ENCODE measurements at places on chromosomes 4 and X.

DNA sequence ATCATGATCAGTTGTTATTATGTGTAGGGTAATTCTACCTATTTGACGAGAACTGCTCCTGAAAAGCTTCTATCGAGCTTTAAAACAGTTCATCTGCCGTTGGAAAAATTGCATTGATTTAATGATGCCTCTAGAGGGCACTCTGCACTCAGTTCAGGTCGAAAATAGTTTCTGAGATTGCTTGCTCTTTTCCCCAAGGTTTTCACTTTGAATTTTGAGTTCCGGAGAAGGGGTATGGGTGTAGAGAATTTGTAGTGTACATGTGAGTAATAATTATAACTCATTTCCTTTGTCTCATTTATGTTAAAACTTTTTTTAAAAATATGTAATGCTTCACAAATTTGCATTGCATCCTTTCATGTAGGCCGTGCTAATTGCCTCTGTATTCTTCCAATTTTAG lies 28.4 kb upstream of the TNIP3 start:
- DNase-seq, result peak; percentile 39

DNA sequence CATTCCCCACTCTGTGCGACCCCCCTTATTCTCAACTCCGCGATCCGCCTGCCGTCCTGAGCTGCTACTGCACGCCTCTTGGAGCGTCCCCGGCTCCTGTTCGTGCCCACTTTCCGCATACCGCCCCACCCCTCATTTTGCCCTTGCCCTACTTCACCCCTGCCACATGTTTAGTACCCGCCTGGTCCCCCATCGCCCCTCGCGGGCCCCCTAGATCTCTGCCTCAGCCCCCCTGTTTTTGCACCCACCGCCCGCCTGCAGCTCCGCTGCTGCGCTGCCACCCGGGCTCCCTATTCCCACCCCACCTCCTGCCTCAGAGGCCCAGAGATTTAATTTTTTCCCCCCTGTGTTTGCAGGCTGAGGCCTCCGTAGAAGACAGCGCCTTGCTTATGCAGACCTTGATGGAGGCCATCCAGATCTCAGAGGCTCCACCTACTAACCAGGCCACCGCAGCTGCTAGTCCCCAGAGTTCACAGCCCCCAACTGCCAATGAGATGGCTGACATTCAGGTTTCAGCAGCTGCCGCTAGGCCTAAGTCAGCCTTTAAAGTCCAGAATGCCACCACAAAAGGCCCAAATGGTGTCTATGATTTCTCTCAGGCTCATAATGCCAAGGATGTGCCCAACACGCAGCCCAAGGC lies 1.4 kb downstream of the MAGED1 start:
- DNase-seq, result peak; percentile 32

DNA sequence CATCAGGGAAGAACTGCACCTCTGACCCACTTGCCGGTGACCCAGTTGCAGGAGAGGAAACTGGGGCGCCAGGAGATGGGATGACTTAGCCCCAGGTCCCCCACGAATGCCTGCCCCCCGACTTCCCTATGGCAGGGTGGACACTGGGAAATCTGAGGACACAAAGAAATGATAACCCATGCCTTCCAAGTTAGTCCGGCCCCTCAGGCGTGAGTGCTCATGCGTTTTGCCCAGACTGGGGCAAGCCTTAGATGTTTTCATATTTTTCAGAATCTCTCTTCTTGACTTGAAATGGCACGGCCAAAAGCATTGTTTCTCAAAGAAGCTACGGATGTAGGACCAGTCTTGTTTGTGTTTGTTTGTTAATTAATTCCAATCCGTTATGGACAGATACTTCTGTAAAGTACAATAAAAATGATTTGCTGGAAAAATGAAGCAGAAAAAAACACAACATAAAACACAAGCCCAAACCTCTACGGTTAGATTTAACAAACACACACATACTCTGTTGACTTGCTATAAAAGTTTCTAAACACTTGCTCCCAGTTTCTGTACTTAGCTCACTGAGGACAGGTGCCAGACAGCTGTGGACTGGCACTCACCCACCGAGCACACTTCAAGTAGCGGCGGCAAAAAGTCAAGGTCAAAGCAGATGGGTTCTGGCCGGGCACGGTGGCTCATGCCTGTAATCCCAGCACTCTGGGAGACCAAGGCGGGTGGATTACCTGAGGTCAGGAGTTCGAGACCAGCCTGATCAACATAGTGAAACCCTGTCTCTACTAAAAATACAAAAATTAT lies 341.5 kb downstream of the BCOR start:
- peak; percentile 10 for DNase-seq

GRCh38 chr4:166279261-166279660 lies 406.2 kb downstream of the TLL1 start:
- no peak for DNase-seq

- no peak for DNase-seq
Observed at GRCh38 chr4:148068065-148068911, 336.4 kb downstream of the ARHGAP10 start.

DNA sequence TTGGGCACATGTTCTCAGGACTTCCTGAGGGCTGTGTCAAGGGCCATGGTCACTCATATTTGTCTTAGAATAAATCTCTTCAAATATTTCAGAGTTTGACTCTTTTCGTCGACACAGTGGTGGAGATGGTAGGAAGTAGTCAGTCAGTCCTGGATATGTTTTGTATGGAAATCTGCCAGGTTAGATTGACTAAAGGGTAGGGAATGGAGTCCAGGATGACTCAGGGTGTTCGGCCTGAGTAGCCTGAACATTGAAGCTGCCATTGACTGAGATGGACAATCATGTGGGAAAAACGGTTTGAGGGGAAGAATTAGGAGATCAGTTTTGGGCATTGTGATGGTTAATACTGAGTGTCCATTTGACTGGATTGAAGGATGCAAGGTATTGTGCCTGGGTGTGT lies 177.1 kb upstream of the CENPE start:
- DNase-seq, result peak; percentile 85

GRCh38 chr4:167713756-167714155 lies 378.6 kb upstream of the ANXA10 start:
- peak; percentile 69 for DNase-seq

DNA sequence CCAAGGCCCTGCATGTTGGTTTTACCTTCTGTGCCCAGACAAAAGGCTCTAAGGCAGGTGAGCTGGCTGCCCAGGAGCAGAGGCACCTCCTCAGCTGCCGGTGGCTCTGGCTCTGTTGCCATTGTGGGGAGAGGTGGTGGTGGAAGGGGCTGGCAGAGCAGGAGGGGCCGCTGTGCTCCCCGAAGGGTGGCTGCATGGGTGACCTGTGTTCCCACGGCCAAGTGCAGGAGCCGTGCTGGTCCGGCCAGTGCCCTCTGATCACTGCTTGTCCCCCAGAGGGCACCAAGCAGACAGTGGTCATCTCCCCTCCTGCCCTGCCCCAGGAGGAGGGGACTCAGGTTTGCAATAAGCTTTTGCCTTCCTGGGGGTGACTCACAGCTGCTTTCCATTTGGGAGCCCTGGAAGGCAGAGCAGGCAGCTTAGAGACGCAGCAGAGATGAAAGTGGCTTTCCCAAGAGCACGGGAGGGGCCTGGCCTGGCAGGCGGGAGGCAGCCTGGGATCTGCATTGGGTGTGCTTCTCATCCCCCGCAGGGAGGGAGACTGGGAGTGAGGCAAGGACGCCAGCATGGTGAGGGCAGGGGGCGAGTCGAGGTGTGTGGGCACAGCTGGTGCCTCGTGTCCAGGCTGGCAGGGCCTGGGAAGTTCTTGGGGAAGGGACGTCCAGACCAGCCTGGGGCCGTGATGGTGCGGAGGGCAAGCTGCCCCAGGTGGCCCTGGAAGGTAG lies 28.7 kb downstream of the DOK7 start:
- DNase-seq, result peak; percentile 34

- DNase-seq, result no peak
Observed at GRCh38 chrX:139224953-139225665, 305.4 kb upstream of the F9 start.

DNA sequence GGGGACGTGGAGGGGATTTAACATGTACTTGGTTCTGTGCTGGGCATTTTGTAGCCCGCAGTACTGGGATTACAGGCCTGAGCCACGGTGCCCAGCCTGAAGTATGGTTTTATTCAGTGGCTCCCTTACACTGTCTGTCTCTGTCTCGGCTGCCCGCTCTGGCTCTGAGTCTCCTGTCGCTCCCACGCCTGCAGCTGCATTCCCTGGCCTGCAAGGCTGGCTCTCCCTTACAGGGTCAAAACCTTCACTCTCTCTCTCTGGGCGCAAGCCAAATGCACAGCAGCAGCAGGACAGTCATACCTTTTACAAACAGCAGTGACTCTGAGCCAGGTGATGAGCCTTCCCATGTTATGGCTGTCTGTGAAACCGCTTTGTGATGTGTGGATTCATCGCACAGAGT lies 72.1 kb downstream of the HTRA3 start:
- DNase-seq, result no peak

DNA sequence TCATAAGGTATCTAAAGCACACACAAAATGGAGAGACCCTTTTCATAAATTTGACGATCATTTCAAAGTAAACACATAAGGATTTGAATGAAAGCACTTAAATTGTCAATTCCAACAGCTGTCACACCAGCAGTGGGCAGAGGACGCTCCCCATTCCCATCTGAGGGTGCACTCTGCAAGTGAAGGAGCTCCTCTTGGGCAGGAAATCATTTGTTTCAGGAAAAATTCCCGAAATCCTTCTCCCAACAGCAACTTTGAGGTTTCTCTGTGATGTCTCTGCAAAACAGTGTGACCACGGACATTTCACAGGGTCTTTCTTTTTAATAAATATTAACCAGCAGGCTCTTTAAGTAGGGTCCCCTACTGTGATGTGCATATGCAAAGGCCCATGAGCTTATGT lies 111.0 kb downstream of the EPHA5 start:
- no peak for DNase-seq

DNA sequence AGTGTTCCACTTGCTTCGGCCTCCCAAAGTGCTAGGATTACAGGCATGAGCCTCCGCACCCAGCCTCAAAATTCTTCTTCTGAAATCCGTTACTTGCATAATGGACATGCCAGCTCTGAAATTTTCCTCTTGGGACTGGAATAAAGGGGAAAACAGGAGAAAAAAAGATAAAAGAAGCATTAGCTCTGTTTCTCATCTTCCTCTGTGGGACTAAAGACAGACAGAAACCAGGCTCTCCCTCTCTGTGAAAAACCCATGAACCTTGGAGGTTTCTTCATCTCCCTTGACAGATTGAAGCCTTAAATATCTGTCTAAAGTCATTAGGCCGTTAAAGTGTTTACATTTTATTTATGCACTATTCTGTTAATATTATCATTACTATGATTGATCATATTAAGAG lies 19.4 kb upstream of the PRSS12 start:
- DNase-seq, result no peak

DNA sequence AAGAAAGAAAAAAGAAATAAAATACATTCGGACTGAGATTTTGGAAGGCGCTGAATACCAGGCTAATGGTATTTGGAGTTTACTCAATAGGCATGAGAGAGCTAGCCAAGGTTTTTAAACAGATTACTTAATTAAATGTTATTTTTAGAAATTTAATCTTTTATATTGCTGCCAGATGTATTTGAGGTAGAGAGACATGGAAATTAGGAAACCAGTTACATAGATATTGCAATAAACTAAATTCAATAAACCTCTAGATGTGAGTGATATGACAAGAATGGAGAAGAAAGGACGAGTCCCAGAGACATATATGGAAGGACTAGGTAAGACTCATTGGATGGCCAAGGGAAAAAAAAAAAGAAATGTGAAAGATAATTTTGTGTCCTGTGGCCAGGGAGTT lies 38.5 kb upstream of the IL13RA1 start:
- DNase-seq, result no peak

DNA sequence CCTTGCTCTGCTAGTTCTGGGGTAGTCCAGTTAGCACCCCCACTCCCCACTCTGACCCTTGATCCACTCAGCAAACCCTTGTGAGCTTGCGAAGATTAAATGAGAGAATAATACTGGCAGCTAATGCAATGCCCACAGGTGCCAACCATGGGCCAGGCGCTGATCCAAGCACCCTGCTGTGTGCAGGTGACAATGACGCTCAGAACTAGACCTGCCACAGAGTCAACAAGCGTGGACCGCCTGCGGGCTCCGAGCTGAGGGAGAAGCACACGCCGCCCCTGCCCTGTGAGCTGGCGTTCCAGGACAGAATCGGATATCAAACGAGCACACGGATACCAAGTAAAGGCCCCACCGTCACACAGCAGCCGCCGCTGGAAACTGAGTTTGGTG lies 129.2 kb downstream of the FAM53A start:
- no peak for DNase-seq

GRCh38 chr4:180675359-180675650 lies 1567.9 kb upstream of the TENM3 start:
- no peak for DNase-seq

DNA sequence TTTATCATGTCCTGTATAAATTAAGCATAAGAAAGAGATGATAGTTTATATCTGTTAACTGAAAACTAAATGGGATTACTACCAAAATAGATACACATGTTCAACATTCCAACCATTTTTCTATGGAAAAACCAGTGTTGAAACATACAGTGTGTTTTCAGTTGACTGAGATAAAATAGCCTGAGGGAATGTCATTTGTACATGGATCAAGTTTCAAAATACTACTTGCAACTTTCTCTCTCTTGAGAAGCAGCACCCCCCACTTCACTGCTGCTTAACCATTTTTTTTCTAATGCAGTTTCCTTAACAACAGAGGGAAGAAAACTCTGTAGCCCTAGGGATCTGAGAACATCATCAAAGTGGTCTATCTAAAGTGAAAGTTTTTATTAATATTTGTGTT lies 70.8 kb downstream of the NPNT start:
- DNase-seq, result peak; percentile 84

- DNase-seq, result no peak
Observed at GRCh38 chr4:120445186-120445585, 378.5 kb upstream of the MAD2L1 start.

DNA sequence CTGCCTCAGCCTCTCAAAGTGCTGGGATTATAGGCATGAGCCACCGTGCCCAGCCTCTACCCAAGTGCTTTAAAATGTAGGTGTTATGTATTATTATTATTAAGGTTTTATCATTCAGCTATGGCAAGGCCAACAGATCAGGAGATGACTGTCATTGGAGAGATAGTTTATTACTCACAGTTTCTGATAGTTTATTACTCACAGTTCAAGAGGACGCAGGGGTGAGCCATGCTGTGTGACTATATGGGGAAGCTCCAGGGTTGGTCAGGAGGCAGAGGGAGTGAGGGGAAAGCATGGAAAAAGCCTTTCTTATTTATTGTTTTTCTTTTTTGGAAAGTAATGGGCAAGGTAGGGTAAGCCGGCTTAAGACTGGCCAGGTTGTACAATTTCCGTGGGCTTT lies 25.4 kb upstream of the ARSD start:
- no peak for DNase-seq

GRCh38 chr4:15717657-15718416 lies 15.0 kb downstream of the BST1 start:
- peak; percentile 17 for DNase-seq
